ENCODE measurements at places on chromosomes 3 and 15.

GRCh38 chr3:195697582-195698324 is 23.0 kb upstream of the MUC20 start:
- DNase-seq = no peak

- no peak for DNase-seq
Observed at GRCh38 chr3:69999140-70000027, at the start of gene SAMMSON. TSS of gene SAMMSON (plus strand) at chr3:69999733.

DNA sequence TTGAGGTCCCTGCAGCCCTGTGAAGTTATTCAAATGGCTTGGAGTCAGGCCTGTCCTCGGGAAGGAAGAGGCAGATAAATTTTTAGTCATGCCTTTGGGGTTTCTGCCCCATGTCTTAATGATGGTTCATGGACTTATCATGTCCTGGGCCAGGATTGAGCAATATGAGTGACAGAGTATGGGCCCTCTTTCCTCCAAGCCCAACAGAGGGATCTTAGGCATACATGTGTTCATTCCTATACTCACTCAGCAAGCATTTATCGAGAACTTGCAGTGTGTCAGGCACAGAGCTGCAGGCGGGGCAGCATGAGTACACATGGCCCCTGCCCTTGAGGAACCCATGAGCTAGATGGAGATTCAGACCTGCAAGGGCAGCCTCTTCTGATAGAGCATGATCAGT is 6.2 kb downstream of the ESYT3 start:
- DNase-seq = no peak

GRCh38 chr3:102140116-102140515 is 290.8 kb downstream of the NFKBIZ start:
- DNase-seq = no peak

DNA sequence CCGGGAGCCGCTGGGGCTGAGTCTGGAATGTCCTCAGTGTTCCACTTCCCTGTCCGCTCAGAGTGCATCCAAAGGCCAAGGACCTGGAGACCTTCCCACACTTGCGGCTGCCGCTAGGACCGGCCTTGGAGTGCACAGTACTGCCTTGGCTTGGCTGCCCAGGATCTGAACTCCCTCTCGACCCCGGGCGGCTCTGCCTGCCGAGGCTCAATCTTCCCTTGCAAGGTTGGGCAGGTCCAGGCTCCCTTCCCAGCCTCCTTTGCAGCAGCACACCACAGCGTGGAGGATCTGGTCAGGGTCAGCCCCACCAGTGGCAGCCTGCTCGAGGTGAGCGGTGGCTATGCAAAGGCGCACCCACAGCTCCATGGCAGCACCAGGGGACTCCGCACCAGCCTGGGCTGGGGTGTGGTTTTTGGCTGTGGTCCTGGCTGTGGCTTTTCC is 69.2 kb downstream of the PLXNA1 start:
- DNase-seq = no peak

All from CD4-positive, alpha-beta memory T cell (primary cell).